Left renal cortex interstitium (tissue), 4 donors: ENCODE measurements at places on chromosomes 7 and 10.
A peak's percentile ranks its signal among the peaks of the same experiment; 100 is the strongest.

GRCh38 chr10:15333909-15334649 lies 37.0 kb downstream of the FAM171A1 start:
- DNase-seq: no peak

DNA sequence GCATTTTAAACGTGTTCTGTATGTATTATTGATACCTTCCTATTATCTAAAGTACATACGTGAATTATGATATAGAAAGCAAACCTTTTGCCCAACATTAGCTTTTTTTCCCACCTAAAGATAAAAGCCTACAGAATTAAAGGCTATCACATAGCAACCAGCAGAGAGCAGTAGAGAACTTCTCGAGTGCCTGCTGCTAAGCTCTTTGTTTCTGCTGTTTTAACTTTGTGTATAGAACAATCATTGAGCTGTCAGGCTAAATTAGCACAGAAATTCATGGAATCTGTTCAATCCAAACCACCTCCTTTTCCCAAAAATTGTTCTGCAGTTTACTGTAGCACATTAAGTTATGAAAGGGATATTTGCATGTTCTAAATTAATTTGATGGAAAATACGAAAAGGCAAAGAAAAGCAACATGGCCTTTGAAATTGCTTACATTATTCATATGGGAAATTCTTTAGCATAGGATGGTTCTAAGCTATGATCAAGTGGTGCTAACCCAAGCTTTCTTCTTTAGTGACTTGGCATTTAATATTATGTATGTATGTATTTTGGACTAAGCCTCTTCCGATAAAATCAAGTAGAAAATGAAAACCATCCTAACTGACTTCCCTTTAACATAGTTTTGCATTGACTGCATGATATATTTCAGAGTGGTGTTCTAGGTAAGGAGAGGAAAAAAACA lies 1288.5 kb downstream of the GATA3 start:
- DNase-seq: peak; percentile 23

- no peak for DNase-seq
Measured at GRCh38 chr10:73584737-73585136, 6.4 kb downstream of the USP54 start.

DNA sequence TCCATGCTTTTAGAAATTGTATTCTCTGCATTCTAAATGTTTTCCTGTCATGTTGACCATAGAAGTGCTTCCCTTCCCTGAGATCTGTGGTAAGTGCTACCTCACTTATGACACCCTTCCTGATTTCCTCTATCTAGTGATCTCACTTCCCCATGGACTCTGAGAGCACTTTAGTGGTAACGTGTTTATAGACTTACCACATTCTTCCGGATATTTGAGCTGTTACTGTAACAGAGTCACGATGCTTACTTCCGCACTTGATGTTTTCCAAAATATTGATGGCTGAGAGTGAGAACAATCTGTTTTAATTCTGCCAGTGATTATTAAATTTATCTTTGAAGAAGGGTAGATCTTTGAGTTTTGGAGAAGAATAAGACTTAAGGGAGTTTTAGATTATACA lies 60.1 kb upstream of the NAMPT start:
- no peak for DNase-seq

GRCh38 chr10:94450782-94451181 lies 48.4 kb downstream of the TBC1D12 start:
- DNase-seq: no peak

DNA sequence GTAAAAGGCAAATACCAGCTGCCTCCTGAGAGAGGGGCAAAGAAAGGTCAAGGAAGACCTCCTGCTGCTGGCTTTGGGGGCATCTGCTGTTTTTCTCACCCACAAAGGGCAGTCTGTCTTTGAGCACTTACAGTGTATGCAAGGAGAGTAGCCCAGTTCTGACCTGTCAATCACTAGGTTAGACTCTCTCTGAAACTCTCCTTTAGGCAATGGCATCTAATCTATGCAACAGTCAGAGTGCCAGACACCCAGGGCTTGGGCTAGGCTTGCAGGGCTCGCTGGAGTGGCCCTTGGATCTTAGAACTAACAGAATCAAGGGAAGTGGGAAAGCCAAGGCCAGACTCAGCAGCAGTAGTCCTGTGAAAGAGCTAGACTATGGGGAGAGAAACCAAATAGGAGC lies 522.9 kb downstream of the NRG3 start:
- DNase-seq: no peak

DNA sequence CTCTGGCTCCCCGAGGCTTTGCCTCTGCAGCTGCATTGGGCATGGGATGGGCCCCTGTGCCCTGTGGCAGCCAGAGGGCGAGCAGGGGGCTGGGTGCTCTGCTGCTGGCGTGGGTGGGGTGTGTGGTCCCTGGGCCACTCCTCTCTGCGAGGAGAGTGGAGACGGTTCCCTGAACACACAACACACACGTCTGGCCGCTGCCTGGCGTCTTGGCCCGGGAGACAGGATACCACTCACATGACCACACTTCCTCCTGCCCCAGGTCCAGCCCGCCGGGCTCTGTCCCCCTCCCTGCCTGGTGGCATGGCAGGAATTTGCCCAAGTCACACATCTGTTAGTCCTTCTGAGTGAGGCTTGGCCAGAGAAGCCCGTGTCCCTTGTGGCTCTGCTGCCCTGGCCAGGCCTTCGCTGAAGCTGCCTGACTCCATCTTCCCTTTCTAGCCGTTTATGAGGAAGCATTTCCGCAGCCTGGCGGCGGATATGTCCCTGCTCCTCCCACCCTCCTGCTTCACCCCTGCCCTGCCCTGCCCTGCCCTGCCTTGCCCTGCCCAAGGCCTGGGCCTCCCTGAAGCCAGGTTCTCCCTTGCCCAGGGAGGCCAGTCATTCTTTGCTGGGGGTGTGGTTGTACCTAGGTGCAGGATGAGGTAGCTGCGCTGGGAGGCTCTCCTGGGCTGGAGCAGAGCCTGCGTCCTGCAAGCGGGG lies 3.0 kb downstream of the BRI3 start:
- DNase-seq: no peak

DNA sequence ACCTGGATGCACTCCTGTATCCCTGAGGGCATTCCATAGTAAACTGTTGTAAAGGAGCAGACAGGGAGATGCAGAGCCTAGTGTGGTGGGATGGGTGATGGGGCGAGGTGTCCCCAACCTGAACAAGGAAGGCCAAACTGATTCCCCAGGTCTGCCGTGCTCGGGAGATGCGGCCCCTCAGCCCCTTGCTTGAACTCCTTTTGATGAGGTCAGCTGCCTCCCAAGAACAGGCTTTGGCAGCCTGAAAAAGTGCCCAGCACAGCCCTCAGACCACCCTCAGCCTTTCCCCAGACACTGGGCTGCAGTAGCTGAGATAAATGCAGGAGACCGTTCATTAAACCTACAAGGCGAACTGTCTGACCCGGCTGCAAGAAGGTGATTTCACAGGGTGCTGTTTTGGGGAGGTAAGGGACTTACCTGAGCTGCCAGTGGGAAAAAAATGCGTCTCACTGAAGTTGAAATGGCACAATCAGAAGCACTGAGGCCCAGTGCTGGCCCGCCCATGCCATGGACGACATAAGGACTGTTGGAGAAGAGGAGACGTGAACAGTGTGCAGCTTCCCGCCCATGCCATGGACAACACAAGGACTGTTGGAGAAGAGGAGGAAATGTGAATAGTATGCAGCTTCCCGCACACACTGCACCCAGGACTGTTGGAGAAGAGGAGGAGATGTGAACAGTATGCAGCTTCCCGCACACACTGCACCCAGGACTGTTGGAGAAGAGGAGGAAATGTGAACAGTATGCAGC lies 148.4 kb upstream of the FAM20C start:
- DNase-seq: no peak

DNA sequence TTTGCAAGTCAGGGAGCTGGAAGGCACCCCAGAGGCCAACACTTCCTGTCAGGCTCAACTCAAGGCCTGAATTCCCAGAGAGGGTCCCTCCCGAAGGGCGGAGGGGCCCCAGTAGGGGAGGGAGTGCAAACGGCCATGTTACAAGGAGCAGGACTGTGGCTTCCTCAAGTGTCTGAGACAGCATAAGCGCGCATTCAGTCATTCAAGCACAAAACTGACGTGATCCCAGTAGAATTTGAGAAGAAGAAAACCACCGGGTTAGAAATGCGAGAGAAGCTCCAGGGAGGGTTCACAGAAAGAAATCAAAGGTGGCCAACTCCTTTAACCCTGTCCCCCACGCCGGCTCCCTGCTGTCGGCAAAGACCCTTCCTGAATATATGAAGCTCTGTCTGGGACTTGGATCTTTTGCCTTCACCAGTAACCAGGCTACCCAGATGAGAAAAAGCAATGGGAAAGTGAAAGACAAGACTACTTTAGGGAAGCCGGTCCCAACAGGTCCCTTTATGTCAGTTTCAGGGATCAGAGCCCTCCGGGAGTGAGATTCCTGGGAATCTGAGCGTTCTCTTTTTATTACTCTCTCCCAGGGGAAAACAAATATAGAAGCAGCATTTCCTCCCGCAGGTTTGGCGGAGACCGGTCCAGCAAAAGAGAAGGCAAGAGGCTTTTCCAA lies 1.3 kb downstream of the AFAP1L2 start:
- no peak for DNase-seq

GRCh38 chr7:131026297-131027000 lies 292.4 kb upstream of the KLF14 start:
- DNase-seq: no peak

DNA sequence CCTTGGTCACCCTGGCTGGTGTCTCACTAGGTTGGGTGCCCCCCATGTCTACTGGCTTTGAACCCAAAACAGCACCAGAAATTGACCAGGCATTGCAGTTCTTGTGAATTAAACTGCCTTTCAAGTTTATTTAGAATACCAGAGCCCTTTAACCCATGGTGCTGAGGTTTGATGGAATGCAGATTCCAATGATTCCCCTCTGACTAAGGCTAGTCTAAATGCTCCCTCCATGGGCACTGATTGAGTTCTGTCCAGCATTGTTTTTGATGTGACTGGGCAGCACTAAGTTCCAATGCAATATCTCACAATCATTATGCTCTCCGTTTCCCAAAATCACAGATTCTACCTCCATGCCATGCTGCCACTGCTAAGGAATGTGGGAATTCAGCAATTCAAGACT lies 1047.4 kb upstream of the LRRN3 start:
- no peak for DNase-seq

DNA sequence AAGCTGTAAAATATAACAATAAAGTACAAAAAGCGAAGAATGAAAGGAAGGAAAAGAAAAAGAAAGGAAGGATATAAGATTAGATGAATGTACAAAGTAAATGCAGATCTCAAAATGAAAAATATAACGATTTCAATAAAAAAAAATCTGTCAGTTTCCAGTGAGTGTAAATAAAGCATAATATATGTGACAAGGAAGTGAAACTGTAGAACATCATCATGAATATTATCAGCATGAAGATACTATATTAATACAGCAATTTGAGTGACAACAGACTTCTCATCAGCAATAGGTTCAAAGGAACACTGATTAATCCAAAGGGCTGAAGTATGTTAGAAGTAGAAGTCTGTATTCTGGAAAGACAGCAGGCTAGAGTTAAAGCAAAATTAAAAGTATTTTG lies 659.5 kb upstream of the MBL2 start:
- no peak for DNase-seq
